Body of pancreas (tissue), 4 donors: ENCODE measurements at places on chromosomes 5 and 9. TPM values are rescaled to one million over a fixed set of nuclear protein-coding genes. Genes with fewer than 3 reads are reported as not detected.

The CAPSL gene
- not detected for total RNA-seq

The CCDC192 gene
- not detected for total RNA-seq

The OBP2B gene
- not detected for total RNA-seq

The OR1J2 gene
- total RNA-seq: not detected

The SLC6A3 gene
- not detected for total RNA-seq

The CERT1 gene
- 17.8 TPM for total RNA-seq

The NTNG2 gene
- total RNA-seq: 2.0 TPM

The DOCK2 gene
- 7.6 TPM for total RNA-seq

The CBY3 gene
- not detected for total RNA-seq

The ARHGEF37 gene
- 14.0 TPM for total RNA-seq

- DNase-seq: no peak
Observed at GRCh38 chr9:21481470-21482056, 550 bp downstream of the IFNE start.

DNA sequence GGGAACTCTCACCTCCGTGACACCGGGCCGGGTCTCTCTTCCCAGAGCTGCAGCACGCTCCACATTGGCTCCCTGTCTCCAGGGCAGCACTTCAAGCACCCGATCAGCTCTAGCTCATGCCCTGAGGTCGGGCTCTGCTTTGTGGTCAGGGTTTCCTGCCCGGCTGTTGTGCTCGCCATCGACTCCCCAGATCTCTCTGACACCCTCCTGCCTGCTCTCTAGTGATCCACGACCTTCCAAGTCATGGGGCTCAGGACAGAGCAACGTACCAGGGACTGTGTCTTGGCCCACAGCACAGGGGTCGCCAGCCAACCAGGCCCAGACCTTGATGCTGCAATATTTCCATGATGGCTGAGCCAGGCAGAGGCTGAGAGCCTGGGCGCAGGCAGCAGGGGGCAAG lies 45.1 kb downstream of the PRRT1B start:
- no peak for DNase-seq

DNA sequence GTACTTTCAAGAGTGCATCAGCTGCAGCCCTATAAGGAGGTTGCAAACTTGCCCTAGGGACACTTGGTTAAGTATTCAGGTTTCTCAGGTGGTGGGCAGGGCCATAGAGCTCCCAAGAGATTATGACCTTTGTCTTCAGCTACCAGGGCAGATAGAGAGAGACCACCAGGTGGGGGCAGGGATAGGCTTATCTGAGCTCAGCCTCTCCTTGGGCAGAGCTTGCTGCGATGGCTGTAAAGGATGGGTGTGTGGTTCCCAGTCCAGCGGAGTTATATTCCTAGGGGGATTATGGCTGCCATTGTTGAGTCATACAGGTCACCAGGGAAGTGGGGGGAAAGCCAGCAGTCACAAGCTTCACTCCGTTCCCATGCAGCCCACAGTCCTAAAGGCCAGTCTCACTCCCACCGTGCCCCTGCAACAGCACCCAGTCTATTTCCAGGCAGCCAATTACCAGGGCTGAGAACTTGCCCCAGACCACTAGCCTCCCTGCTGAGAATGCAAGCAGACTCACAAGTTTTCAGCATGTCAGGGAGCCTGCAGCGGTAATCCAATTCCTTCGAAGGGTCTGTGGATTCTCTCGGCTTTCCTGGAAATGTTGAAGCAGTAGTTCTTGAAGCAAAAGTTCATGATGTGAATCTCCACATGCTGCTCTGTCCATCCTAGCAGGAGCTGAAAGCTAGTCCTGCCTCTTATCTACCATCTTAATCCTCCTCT lies 151.5 kb downstream of the SLC12A2 start:
- DNase-seq: no peak

DNA sequence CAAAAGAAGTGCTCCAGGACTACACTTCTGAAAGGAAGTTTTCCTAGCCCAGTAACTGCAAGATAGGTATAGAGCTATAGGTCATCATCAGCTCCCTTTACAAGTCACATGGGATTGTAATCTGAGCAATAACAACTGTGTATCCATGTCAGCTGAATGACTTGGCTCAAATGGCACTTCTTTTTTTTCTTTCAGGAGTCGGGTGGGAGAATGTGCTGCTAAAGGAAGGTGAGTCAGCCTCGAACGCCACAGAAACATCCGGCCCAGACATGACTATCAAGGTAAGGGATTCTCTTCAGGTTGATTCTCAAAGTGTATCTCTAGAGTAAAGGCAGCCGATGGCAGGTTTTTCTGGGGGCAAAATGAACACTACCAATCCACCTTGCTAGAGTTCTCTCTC lies 192.2 kb downstream of the C9orf152 start:
- no peak for DNase-seq

- no peak for DNase-seq
Observed at GRCh38 chr5:135628771-135629563, 50.2 kb upstream of the CXCL14 start.

DNA sequence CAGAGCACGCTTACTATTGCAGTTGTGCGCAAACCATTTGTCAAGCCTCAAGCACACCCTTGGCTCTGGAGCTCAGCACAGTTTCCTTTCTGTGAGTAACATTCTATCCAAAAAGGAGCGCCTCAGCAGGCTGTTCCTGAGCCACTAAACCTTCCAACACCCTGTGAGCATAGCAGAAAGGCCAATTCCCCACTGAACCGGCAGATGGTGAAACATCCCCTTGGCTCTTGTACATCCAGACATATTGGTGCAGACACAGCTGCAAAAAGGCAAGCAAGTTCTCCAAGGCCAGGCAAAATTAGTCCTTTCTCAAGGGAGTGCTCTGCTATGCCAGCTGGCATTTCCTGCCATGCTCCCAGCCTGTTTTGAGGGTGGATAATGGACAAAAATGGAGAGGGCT lies 44.1 kb upstream of the CEMIP2 start:
- DNase-seq: no peak

GRCh38 chr9:99013550-99013949 lies 69.8 kb downstream of the COL15A1 start:
- DNase-seq: no peak

DNA sequence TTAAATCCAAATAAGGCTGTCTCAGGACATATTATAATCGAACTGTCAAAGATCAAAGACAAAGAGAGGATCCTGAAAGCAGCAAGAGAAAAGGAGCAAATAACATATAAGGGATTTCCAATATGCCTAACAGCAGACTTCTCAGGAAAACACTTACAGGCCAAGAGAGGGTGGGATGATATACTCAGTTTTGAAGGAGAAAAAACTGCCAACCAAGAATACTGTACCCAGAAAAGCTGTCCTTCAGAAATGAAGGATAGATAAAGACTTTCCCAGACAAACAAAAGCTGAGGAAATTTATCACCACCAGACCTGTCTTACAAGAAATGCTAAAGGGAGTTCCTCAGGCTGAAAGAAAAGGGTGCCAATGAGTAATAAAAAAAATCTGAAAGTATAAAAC lies 16.0 kb downstream of the EGFLAM start:
- DNase-seq: no peak

- no peak for DNase-seq
Observed at GRCh38 chr5:151935135-151935695, 10.6 kb upstream of the GLRA1 start.

DNA sequence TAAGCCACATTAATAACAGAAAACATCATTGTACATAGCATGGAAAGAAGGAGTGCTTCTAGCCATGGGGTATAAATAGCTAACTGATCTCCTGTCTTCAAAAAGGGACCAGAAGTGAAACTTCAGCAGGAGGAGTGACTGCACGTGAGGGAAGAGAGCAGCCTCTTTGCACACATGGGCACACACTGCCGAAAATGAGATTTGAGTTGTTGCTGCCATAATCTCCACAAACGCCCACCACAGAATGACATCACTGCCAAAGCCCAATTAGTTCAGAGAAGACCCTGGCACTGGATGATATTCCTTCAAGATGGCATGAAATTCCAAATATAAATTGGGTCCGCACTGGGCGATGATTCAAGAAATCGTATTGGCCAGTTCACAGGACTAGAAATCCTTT lies 238.9 kb upstream of the NR4A3 start:
- no peak for DNase-seq

GRCh38 chr9:127897193-127897692 lies 2.2 kb downstream of the ST6GALNAC6 start:
- DNase-seq: peak; percentile 89

GRCh38 chr5:10468256-10468655 lies 26.6 kb downstream of the ROPN1L start:
- DNase-seq: no peak
